ENCODE measurements at places on chromosomes 4 and X. TPM values are rescaled to one million over a fixed set of nuclear protein-coding genes. Genes with fewer than 3 reads are reported as not detected.

Gene GIMD1
- not detected for total RNA-seq

Gene VCX3B
- total RNA-seq = not detected

Gene PAPSS1
- total RNA-seq = 41.6 TPM

Gene CLNK
- total RNA-seq = not detected

Gene LPAR4
- not detected for total RNA-seq

Gene SCD5
- total RNA-seq = 13.9 TPM

Gene RAI2
- 0.33 TPM for total RNA-seq

Gene NAP1L2
- not detected for total RNA-seq

Gene FSTL5
- not detected for total RNA-seq

Gene NPY2R
- total RNA-seq = not detected

Gene SSX2B
- not detected for total RNA-seq

Gene RRH
- total RNA-seq = 0.34 TPM

Gene FAM184B
- total RNA-seq = 0.09 TPM

Gene CC2D2A
- 11.8 TPM for total RNA-seq

Gene DMD
- 7.6 TPM for total RNA-seq

Gene FOXP3
- not detected for total RNA-seq

Gene PCDH11X
- total RNA-seq = not detected

Gene POF1B
- total RNA-seq = 24.1 TPM

Gene FGF5
- 0.50 TPM for total RNA-seq

Gene HELT
- not detected for total RNA-seq

Gene OTC
- total RNA-seq = not detected

Gene UGT2B17
- total RNA-seq = not detected

Gene UGT2A3
- 2.9 TPM for total RNA-seq

Gene CT45A2
- not detected for total RNA-seq

Gene ADH4
- total RNA-seq = not detected

Gene MAGEA12
- total RNA-seq = not detected

Gene TTC29
- total RNA-seq = not detected
